MCF 10A (cell line): ENCODE measurements at places on chromosomes 3 and 15. TPM values are rescaled to one million over a fixed set of nuclear protein-coding genes. Genes with fewer than 3 reads are reported as not detected.

GRCh38 chr15:43184407-43185124 is 637 bp upstream of the CCNDBP1 start:
- peaks cover 29% of the 10 kb centered on the region for H3K36me3 ChIP-seq
- no peak for DNase-seq
- no peaks in the 10 kb centered on the region for H3K27me3 ChIP-seq
- H3K4me1 ChIP-seq, result peaks cover 10% of the 10 kb centered on the region

- H3K27me3 ChIP-seq, result no peaks in the 10 kb centered on the region
- H3K27ac ChIP-seq, result no peak overlapping the region
- H3K36me3 ChIP-seq, result peaks cover 12% of the 10 kb centered on the region
- no peak overlapping the region for H3K4me3 ChIP-seq
- peaks cover 24% of the 10 kb centered on the region for H3K4me1 ChIP-seq
- DNase-seq, result no peak
Observed at GRCh38 chr15:81311752-81312464, 12.0 kb downstream of the STARD5 start.

DNA sequence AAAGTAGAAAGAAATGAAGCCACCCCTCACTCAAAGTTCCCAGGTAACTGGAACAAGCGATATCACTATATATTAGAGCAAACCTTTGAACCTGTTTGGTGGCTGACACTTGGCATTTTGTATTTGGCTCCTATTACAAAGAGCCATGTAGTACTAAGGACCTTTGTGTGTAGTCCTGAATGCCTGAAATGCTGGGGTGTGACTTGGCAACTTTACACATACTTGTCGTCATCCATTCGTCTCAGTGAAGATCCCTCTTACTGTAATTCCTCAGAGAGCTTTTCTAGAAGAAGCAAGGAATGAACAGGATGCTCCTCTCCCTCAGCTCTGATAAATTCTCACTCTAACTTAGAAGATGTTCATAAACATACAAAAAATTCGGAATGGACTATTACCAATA is 216.1 kb upstream of the CDIN1 start:
- H3K36me3 ChIP-seq, result no peaks in the 10 kb centered on the region
- no peaks in the 10 kb centered on the region for H3K27me3 ChIP-seq
- no peak overlapping the region for H3K27ac ChIP-seq
- DNase-seq, result no peak
- H3K4me3 ChIP-seq, result no peak overlapping the region

RBM6 gene
- total RNA-seq, result 58.0 and 65.8 TPM in 2 replicates

- no peak for DNase-seq
- H3K4me1 ChIP-seq, result no peaks in the 10 kb centered on the region
- no peaks in the 10 kb centered on the region for H3K27me3 ChIP-seq
- no peak overlapping the region for H3K4me3 ChIP-seq
Observed at GRCh38 chr3:134709561-134710312, 58.9 kb upstream of the KY start.

ZDHHC23 gene
- total RNA-seq, result 7.4 TPM in 2 replicates

KLHDC8B gene
- total RNA-seq, result 1.7 and 2.4 TPM in 2 replicates

DNA sequence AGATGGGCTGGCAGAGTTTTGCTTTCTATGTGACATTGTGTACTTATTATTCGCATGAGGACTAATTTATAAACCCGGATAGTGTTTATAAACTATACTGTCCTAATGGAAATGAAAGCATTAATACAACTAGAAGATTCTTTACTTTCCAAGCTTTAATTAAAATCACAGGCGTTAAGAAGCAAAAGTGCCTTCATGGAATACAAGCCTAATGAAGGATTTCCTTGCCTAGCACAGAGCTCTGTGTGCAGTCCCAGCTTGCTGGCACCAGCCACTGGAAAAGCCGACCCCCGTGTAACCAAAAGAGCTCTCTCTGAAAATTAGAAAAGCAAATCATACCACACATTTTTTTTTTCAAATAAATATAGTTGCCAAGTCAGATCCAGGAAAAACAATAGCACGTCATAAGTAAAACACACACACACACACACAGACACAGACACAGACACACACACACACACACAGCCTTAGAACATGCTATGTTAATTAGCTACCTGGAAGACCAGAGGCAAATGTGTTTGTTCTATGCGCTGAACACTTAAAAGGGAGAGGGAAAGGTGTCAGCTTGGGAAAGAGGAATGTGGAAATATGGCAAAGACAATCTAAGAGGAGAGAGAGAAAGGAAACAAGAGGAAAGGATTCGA is 1084.2 kb downstream of the TUSC7 start:
- no peak overlapping the region for H3K27ac ChIP-seq
- DNase-seq, result no peak
- no peaks in the 10 kb centered on the region for H3K36me3 ChIP-seq
- no peak overlapping the region for H3K4me3 ChIP-seq
- no peaks in the 10 kb centered on the region for H3K27me3 ChIP-seq
- H3K4me1 ChIP-seq, result peaks cover 12% of the 10 kb centered on the region

DNA sequence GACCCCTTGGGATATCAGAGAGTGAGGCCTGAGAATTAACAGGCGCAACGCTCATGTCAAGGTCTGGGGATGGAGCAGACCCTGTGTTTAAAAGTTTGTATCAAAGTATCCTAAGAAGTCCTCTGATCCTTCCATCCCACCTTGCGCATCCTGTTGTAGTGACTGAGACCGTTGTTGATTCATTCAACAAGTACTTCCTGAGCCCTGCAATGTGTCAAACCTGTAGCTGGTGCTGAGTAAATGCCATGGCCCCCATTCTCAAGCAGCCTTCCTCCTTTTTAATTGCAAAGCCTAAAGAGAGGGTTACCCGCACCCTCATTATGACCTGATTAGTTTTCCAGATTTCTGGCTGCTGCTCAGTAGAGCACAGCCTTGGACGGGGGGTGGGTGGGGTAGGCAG is 46.4 kb downstream of the RPLP1 start:
- H3K4me3 ChIP-seq, result no peak overlapping the region
- no peaks in the 10 kb centered on the region for H3K36me3 ChIP-seq
- H3K27me3 ChIP-seq, result no peaks in the 10 kb centered on the region
- peaks cover 5% of the 10 kb centered on the region for H3K4me1 ChIP-seq
- H3K27ac ChIP-seq, result no peak overlapping the region

GRCh38 chr3:145118303-145118702 is 1042.7 kb downstream of the PLOD2 start:
- no peak overlapping the region for H3K27ac ChIP-seq
- no peak overlapping the region for H3K4me3 ChIP-seq
- no peaks in the 10 kb centered on the region for H3K4me1 ChIP-seq
- peaks cover 24% of the 10 kb centered on the region for H3K27me3 ChIP-seq
- DNase-seq, result no peak

GPR27 gene
- total RNA-seq, result 4.4 and 6.3 TPM in 2 replicates

- no peak for DNase-seq
- H3K4me3 ChIP-seq, result no peak overlapping the region
- no peak overlapping the region for H3K27ac ChIP-seq
- peaks cover 11% of the 10 kb centered on the region for H3K4me1 ChIP-seq
- no peaks in the 10 kb centered on the region for H3K36me3 ChIP-seq
Observed at GRCh38 chr15:81292523-81293001, 31.4 kb downstream of the STARD5 start.

DNA sequence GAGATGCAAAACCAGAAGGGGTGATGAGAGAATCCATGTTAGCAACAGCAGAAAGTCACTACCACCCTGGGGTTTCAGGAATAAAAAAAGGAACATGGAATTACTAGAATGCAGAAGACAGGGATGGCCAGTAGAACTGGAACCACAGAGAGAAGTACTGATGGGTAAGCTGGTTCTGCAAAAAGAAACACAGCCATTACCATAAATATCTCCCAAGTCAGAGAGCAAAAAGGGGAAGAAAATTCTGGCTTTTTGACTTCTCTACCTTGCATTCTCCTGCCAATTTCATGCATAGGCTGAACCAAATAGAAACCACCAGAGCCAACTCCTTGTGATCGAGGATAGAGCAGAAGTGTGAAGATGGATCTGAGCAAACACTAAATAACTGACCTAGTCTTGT is 550.4 kb upstream of the NAALADL2 start:
- no peaks in the 10 kb centered on the region for H3K27me3 ChIP-seq
- H3K4me1 ChIP-seq, result no peaks in the 10 kb centered on the region
- H3K4me3 ChIP-seq, result no peak overlapping the region
- DNase-seq, result no peak

CLDN18 gene
- not detected in 2 replicates for total RNA-seq

DNA sequence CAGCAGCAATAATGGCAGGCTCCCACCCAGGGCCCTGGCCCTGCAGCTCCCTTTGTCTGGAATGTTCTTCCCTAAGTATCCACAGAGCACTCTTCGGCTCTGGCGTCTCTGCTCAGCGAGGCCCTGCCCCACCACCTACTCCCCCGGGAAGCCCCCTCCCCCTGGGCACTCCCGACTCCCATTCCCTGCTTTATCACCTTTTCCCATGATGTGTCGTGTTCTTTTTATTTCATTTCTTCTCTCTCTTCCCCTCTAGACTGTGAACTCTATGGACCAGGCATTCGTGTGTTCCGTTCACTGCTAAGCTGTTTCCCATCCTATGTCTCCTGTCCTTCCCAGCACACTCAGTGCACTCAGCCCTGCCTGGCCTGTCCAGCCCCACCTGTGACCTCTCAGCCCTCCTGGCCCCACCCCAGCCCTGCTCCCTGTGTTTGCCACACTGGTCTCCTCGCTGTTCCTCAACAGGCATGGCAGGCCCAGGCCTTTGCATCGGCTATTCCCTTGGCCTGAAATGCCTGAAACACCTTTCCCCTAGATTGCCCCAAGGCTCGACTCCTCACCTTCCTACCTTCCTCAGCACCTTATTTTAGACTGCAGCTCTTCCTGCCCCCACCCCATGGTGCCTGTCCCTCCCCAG is 107.4 kb downstream of the TPRA1 start:
- H3K4me1 ChIP-seq, result peaks cover 10% of the 10 kb centered on the region
- H3K4me3 ChIP-seq, result no peak overlapping the region
- no peak for DNase-seq

SMAD3 gene
- total RNA-seq, result 19.9 and 26.1 TPM in 2 replicates

TRH gene
- not detected in 2 replicates for total RNA-seq

CBLB gene
- total RNA-seq, result 19.7 and 43.4 TPM in 2 replicates

GRCh38 chr3:29274667-29275066 is 6.2 kb upstream of the RBMS3 start:
- peaks cover 17% of the 10 kb centered on the region for H3K4me1 ChIP-seq
- H3K27me3 ChIP-seq, result no peaks in the 10 kb centered on the region
- no peaks in the 10 kb centered on the region for H3K36me3 ChIP-seq
- no peak overlapping the region for H3K27ac ChIP-seq
- DNase-seq, result no peak
- H3K4me3 ChIP-seq, result no peak overlapping the region

- DNase-seq, result no peak
- H3K27ac ChIP-seq, result no peak overlapping the region
- no peaks in the 10 kb centered on the region for H3K4me1 ChIP-seq
- H3K27me3 ChIP-seq, result peaks cover 21% of the 10 kb centered on the region
- H3K4me3 ChIP-seq, result no peak overlapping the region
Observed at GRCh38 chr15:82572311-82572710, 32.1 kb upstream of the RPS17 start.

CYP19A1 gene
- 1.1 TPM in 1 of 2 replicates, not detected in the other for total RNA-seq

- no peaks in the 10 kb centered on the region for H3K36me3 ChIP-seq
- no peaks in the 10 kb centered on the region for H3K4me1 ChIP-seq
- H3K27ac ChIP-seq, result no peak overlapping the region
- peak; percentile 16 for DNase-seq
- H3K27me3 ChIP-seq, result no peaks in the 10 kb centered on the region
Observed at GRCh38 chr3:161770484-161771386, 274.1 kb downstream of the OTOL1 start.

MCF2L2 gene
- 2.6 and 3.4 TPM in 2 replicates for total RNA-seq

DNA sequence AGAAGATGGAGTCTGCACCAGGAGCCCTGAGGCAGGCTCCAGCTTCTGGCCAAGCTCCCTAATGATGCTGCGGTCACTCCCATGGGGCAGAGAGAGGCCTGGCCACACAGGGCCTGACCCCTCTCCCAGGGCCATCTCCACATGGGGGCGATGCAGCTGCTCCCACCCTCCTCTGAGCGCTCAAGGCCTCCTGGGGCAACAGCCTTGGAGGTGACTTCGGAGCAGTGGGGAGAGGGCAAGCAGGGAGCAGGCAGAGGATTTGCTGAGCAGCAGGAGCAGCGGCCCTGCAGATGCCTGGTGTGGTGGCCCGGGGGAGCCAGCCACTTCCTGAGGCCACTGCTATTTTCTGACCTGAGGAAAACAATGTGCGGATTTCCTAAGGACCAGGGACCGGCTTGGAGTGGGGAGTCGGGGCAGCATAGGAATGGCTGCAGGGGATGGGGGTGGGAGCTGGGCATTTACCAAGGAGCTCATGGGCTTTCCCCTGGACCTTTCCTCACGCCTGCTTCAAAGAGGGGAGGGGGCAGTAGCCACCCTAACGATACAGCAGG is 81.6 kb upstream of the RPL32 start:
- no peak overlapping the region for H3K4me3 ChIP-seq
- no peak overlapping the region for H3K27ac ChIP-seq
- H3K36me3 ChIP-seq, result peaks cover 11% of the 10 kb centered on the region
- DNase-seq, result no peak
- no peaks in the 10 kb centered on the region for H3K27me3 ChIP-seq

SPINK8 gene
- not detected in 2 replicates for total RNA-seq

DNA sequence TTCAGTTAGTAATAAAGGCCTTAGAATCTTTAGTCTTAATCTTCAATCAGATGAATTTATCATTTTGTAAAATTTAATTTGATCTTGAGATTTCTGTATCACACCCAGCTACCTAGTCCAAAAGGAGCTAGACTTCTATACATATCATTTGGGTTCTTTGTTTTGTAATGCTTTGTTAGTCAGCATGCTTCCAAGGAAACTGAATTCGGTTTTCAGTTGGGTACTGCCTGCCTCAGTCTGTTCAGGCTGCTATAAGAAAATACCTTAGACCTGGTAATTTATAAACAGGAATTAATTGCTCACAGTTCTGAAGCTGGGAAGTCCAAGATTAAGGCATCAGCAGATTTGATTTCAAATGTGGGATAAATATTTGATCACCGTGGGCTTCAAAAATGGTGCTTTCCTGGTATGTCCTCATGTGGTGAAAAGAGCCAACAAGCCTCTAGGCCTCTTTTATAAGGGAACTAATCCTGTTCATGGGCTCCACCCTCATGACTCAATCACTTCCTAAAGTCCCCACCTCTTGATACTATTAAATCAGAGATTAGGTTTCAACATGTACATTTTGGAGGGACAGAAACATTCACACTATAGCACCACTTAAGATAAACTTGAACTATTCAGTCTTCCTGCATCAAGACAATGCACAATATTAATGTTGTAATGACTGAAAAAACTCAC is 800.7 kb downstream of the NAALADL2 start:
- H3K4me1 ChIP-seq, result no peaks in the 10 kb centered on the region
- DNase-seq, result peak; percentile 10
- no peak overlapping the region for H3K27ac ChIP-seq
- H3K27me3 ChIP-seq, result no peaks in the 10 kb centered on the region

GRCh38 chr3:49928481-49929017 is 1.1 kb downstream of the MON1A start:
- no peak overlapping the region for H3K27ac ChIP-seq
- peak overlapping the region; percentile 87 for H3K4me3 ChIP-seq
- DNase-seq, result no peak
- H3K4me1 ChIP-seq, result peaks cover 12% of the 10 kb centered on the region
- H3K36me3 ChIP-seq, result peaks cover 7% of the 10 kb centered on the region

ZBTB38 gene
- total RNA-seq, result 168 and 186 TPM in 2 replicates

GRCh38 chr15:26630857-26631256 is 142.0 kb downstream of the GABRB3 start:
- no peak for DNase-seq
- no peaks in the 10 kb centered on the region for H3K4me1 ChIP-seq
- H3K27ac ChIP-seq, result no peak overlapping the region

GRCh38 chr3:139916271-139916670 is 18.7 kb upstream of the CLSTN2 start:
- no peak for DNase-seq
- H3K27ac ChIP-seq, result no peak overlapping the region
- no peaks in the 10 kb centered on the region for H3K27me3 ChIP-seq
- H3K4me1 ChIP-seq, result no peaks in the 10 kb centered on the region
- no peak overlapping the region for H3K4me3 ChIP-seq
- H3K36me3 ChIP-seq, result no peaks in the 10 kb centered on the region
